ENCODE measurements at places on chromosomes 16 and 17.

DNA sequence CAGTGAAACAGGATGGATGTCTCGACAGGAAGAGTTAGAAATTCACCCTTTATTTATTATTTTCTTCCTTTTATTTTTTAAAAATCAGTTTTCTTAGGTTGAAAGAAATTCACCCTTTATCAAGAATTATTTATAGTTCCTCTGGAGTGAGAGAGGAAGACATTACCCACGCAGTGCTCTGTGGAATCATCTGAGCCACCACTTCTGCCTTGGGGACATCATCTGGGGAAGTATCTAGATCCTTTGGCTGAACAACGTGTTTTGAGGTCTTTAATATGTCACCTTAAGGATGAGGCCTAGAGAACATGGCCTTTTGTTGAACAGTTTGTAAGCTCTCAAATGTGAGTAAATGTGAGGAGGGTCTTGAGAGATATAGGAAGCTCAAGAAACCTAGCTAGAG, 183.3 kb downstream of the UTP18 start:
- DNase-seq = no peak

GRCh38 chr17:40963838-40964237, 2.9 kb downstream of the KRT39 start:
- peak; percentile 6 for DNase-seq

DNA sequence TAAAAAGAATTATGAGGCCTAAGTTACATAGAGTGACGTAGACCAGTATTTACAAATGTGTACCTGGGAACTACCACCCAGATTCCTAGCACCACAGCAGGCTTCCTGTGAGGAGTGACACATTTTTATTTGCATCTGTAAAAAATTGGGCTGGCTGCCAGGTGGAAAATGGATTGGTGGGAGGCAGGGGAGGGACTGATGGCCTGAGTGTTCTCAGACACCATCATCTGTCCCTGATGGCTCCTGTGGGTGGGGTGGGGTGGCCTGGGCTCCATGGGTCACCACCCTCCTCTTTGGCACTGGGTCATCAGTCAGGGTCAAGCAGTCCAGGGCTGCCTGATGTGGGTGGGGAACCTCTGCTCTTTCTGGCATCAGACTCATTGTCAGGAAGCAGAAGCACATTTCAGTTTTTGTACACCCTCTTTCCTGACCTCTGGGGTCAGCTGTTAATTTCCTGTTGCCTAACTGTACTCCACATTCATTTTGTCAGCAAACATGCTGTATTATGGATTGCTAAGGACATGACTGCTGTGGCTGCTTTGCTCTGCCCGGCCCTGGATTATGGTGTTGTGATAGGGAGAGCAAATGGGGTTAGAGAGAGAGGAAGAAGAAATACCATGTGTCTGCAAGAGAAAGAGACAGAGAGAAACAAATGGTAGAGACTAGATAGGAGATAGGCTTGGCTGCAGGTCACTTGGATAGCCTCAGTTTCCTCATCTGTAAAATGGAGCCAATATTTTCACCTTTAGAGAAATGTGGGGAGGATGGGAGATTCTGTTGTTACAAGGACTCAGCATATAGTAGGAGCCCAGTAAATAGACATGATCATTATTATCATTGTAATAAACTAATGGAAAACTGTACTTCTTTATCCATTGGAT, 11.6 kb upstream of the MFAP4 start:
- DNase-seq = no peak

DNA sequence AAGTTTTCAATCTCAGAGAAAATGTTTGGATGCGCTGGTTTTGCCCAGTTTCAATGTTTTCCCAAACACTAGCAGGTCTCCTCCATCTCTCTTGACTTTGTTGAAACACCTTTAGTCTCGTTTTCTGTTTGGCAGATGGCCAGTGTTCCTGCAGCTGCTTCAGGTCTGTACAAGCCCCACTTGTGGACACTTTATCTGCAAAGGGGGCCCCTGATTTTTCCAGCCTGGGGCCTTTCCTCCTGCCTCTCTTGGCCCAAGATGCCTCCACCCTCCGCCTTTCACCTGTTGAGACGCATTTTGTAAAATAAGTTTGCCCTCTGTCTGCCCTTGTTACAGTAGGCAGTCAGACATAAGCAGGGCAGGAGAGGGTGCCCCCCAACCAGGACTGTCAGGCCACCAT, 21.8 kb upstream of the PRM1 start:
- no peak for DNase-seq

DNA sequence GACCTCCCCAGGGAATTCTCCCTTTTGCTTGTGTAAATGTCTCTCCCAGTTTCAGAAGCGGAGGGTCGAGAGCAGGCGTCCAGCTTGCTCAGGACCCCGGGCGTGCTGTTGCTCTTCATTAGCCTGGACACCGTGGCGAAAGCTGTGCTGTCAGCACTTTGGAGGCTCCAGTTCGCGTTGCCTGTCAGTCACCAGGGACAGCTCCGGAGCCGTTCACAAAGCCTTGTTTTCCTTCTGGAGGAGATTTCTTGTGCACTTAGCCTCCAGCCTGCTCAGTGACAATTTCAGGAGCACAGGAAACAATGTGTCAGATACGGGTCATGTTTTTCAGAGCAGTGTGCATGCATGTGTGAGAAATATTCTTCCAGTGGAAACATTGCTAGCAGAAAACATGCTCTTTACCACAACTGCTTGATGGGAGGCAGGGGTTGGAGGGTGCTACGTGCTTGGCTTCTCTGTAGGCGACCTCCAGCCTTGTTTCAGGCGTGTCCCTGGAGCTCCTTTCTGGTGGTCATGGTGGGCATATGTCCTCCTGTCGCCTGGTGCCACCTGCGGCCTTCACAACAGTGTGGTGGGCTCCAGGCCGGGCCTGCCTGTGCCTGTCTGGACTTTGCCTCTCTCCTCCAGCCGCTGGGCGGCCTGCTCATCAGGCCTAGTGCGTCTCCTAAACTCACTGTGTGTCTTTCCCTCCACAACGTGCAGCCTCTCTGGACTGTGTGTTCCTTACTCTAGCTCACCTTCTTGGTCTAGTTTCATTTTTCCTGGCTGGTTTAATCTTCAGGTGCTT, 29.0 kb downstream of the ZNF750 start:
- DNase-seq = no peak

DNA sequence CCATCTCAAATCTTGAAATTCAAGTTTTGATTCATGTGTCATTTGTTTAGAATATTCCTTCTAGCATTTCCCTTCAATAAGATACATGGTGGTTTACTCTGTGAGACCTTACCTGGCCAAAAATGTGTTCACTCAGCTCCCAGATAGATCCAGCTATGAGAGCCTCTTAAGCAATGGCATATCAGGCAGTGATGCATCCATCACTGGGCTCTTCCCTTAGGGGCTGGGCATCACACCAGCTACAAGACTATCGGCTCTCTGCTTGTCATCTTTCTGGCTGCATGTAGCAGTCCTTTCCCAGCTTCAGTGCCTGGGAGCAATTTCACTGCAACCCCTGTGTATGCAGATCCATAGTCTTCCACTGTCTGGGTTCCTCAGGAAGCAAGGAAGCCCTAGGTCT, 40.6 kb downstream of the GOSR1 start:
- no peak for DNase-seq

DNA sequence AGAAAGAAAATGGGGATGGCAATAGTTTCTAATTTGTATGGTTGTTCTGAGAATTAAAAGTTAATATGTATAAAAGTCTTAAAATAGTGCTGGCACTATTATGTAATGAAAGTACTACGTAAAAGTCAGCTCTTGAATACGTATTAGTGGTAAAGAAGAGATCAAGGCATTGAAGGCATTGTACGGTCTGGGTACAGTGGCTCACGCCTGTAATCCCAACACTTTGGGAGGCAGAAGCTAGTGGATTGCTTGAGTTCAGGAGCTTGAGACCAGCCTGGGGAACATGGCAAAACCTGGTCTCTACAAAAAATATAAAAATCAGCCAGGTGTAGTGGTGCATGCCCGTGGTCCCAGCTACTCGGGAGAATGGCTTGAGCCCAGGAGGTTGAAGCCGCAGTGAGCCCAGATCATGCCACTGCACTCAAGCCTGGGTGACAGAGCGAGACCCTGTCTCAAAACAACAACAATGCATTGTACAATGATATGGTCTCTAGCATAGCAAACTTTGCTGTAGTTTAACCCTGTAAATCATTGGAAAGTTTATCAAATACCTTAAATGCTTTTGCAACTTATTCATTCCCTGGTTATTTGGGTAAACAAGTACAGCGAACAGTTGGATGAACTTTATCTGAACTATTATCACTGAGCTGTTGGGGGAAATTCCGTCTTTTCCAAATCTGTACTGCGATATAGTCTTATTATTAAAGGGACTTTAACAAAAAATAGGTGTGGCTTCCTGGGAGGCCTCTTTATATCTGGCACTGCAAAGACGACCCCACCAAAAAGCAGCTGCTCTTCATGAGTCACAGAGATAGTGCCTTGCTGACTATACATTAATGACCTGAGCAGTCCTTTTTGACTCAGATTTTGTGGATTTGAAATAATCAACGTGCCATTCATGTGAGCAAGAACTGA, 73.6 kb downstream of the GPRC5B start:
- DNase-seq = no peak
